SK-N-SH (cell line): ENCODE measurements at places on chromosomes 2 and 18. TPM values are rescaled to one million over a fixed set of nuclear protein-coding genes. Genes with fewer than 3 reads are reported as not detected.

DNA sequence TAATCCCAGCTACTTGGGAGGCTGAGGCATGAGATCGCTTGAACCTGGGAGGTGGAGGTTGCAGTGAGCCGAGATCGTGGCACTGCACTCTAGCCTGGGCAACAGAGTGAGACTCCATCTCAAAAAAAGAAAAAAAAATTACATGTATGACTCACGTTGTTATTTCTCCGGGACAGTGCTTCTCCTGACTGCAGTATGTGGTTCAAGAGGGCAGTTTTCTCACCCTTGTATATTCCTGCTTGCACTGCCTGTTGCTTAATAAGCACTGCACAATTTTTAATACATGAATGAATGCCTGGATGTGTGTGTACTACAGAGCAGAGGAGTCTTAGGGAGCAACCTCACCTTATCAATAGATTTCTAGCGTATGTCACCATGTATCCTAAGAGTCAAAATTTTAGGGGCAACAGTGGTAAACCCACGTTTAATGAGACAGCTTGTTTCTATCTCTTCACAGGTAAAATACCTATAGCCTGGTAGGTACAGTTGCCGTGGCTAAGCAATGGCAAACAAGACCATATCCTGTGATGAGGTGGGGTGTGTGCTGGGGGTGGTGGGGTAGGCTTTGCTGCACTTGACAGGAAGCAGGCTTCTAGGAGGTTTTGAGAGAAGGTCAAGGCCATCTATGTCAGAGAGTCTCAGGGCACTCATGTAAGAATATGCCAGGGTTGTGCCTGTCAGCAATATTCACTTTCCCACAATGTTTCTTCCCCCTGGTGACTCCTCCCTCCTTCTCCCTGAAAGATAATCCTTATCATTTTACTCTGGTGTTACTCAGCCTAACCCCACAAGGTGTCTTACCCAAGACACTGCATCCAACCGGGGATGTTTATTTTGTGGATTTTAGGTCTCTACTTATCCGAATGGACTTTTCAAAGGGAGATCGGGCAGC, 36.9 kb upstream of the MEX3C start:
- no peak for DNase-seq

- DNase-seq, result peak; percentile 95
Measured at GRCh38 chr2:27118525-27119329, at the start of gene CGREF1. Gene CGREF1, minus strand, starts transcription at chr2:27119128. Its CDS starts 14,762 bp downstream, at chr2:27104366.

- DNase-seq, result no peak
Measured at GRCh38 chr18:46416706-46417638, 240.0 kb downstream of the LOXHD1 start.

Gene PDCD1
- polyA plus RNA-seq, result not detected in 2 replicates

- peak; percentile 30 for DNase-seq
Measured at GRCh38 chr2:133817680-133818566, 249.7 kb upstream of the NCKAP5 start.

DNA sequence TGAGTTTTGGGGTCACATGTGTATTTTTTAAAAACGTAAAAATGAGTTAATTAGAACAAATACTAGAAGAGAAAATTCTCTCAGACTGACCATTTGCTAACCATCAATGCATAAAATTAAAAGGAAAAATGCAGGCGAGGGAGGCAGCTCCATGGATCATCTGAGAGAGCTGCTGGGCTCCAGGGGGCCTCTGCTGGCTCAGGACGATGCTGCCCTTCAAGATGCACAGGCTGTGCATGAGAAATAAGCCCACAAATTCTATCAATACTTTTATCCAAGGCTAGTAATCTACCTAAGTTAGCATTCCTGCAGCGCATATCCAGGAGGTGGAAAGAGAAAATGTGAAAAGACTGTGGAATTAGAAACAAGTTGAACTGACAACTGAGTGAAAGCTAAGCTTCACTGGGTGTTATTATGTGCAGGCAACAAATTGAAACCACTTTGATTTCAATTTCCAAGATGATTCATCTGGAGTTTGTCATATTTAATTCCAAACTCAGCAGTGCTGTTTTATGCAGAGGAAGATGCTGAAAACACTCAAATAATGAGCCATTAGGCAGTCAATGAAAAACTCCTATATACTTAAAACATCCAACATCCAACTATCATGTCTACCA, 261.1 kb downstream of the NBAS start:
- DNase-seq, result no peak

Gene EFEMP1
- polyA plus RNA-seq, result 1,015 and 1,290 TPM in 2 replicates
